ENCODE measurements at places on chromosomes 7 and 10.

- no peak for ATAC-seq
Observed at GRCh38 chr10:78247821-78248220, 214.2 kb downstream of the RPS24 start.

- no peak for ATAC-seq
Observed at GRCh38 chr7:70738151-70738885, 393.6 kb upstream of the GALNT17 start.

- ATAC-seq, result no peak
Observed at GRCh38 chr7:69516238-69516820, 81.9 kb upstream of the AUTS2 start.

DNA sequence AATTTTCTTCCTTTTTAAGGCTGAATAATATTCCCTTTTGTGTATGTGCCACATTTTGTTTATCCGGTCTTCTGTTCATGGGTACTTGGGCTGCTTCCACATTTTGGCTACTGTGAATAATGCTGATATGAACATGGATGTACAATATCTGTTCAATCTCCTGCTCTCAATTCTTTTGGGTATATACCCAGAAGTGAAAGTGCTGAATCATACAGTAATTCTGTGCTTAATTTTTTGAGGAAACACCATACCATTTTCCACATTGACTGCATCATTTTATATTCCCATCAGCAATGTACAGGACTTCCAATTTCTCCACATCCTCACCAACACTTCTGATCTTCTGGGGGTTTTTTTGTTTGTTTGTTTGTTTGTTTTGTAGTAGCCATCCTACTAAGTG is 135.0 kb upstream of the INHBA start:
- no peak for ATAC-seq

- no peak for ATAC-seq
Observed at GRCh38 chr10:122044045-122044661, 55.2 kb downstream of the TACC2 start.

DNA sequence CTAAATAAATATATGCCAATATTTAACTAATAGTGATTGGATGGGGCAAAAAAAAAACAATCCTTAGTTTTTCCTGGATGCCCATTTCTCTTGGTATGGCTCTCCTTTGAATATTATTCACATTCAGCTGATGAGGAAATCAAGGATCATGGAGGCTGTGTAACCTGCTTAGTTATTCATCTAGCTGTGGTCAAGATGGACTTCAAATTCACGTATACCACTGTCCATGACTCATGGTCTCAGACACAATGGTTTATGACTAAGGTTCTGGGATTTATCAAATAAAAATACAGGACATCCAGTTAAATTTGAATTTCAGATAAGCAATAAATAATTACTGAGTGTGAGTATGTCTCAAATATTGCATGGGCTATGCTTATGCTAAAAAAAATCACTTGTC is 191.5 kb upstream of the CELF2 start:
- no peak for ATAC-seq

DNA sequence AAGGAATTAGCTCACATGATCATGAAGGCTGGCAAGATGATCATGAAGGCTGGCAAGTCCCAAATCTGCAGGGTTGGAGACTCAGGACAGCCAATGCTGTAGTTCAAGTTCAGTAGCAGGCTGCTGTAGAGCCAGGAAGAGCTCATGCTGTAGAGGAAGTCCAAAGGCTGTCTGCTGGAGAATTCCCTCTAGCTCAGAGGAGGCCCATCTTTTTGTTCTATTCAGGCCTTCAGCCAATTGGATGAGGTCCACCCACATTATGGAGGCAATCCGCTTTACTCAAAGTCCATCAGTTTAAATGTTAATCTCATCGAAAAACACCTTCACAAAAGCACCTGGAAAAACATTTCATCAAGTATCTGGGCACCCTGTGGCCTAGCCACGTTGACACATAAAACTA is 24.8 kb upstream of the FAM171A1 start:
- ATAC-seq, result no peak

DNA sequence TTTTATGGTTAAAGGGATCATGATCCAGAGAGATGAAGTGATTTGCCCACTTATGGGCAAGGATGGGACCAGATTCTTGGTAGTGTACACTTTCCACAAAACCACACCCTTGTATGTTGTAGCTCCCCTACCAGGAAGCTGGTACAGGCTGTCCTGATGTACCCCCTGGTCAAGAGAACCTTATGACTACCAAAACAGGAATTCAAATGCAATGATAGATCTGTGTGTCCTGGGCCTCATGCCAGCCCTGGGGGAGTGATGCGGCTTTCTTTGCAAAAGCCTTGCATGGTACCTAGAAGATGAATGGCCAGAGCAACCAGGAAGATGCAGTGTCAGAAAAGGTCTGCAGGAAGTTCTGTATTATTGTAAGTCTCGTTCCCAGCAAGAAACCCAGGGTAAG is 94.9 kb upstream of the AGK start:
- ATAC-seq, result no peak

DNA sequence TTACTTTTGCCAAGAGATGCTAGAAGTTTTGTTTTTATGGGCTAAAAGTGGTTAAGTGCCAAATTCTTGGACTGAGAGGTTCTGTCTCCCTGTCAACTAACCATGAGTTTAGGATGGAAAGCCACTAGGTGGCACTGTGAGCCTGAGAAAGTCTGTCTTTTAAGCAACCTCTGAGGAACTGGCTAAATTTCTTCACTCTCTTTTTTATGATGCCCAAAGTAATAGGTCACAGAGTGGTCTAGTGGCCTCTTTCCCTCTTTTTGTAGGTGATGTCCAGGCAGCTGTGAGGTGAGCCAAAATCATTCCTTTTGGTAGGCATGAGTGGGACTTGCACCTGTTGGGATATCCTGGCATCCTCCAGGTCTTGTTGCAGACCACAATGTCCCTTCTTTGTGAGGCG is 56.8 kb downstream of the SND1 start:
- ATAC-seq, result peak; percentile 61

DNA sequence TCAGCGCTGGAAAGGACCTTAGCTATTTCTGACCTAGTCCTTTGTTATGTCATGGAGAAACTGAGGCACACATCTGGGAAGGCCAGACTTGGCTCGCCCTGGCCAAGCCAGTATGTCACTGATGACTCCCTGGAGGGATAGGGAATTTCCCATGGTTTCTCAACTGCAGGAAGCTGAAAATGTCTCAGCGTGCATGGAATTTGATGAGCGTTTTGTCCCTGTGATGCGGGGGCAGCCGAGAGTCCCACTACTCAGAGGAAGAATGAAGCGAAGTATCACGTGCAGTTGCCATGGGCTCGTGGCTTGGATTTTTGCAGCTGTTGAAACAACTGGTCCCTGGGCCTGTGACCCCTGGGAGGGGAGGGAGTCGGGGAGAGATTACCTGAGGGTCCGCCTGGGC is 44.8 kb downstream of the CLIP2 start:
- ATAC-seq, result no peak

- ATAC-seq, result no peak
Observed at GRCh38 chr10:129055986-129056385, 411.1 kb upstream of the MGMT start.

- ATAC-seq, result no peak
Observed at GRCh38 chr7:151435103-151435916, 4.6 kb downstream of the CRYGN start.

GRCh38 chr10:49767752-49768151 is 5.6 kb upstream of the OGDHL start:
- no peak for ATAC-seq

- ATAC-seq, result no peak
Observed at GRCh38 chr7:140225562-140226249, 48.9 kb upstream of the KDM7A start.

DNA sequence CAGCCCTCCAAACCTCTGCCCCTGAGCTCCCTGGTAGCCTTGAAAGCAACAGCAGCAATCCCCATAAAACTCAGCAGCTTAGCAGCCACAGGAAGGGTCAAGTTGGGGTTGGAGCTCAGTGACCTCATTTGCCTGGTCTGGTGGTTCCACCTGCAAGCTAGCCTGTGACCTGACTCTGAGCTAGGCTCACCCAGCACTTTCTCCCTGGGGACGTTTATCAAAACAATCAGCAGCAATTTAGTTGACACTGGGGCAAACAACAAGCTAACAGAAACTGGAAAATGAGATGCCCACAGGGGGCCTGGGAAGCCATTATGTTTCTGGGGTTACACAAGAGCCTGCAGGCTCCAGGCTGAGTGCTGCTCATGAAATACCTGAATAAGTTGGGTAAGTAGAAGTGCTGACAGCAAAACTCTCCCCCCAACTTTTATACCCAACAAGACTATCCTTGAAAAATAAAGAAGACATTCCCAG is 22.4 kb upstream of the CRYGN start:
- no peak for ATAC-seq

GRCh38 chr7:23598296-23598695 is 1.1 kb downstream of the CCDC126 start:
- ATAC-seq, result no peak

DNA sequence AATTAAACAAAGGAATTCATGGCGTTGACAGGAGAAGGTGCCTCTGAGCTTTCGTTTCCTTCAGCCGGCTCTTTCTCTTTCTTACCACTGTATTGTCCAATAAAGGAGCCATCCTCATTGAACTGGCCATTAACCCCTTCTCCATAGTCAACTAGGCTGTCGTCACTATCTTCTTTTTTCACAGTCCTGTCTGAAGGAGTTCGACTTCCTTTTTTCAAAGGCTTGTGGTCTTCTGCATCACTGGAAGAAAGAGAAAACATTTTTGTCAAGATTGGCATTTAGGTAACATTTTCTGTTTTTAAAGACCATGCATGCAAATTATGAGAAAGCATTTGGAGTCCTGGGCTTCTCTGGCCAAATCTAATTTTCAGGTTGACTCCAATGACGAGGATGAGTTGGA is 19.7 kb upstream of the LAMB4 start:
- no peak for ATAC-seq

GRCh38 chr10:49353026-49353894 is 42.6 kb downstream of the DRGX start:
- no peak for ATAC-seq

DNA sequence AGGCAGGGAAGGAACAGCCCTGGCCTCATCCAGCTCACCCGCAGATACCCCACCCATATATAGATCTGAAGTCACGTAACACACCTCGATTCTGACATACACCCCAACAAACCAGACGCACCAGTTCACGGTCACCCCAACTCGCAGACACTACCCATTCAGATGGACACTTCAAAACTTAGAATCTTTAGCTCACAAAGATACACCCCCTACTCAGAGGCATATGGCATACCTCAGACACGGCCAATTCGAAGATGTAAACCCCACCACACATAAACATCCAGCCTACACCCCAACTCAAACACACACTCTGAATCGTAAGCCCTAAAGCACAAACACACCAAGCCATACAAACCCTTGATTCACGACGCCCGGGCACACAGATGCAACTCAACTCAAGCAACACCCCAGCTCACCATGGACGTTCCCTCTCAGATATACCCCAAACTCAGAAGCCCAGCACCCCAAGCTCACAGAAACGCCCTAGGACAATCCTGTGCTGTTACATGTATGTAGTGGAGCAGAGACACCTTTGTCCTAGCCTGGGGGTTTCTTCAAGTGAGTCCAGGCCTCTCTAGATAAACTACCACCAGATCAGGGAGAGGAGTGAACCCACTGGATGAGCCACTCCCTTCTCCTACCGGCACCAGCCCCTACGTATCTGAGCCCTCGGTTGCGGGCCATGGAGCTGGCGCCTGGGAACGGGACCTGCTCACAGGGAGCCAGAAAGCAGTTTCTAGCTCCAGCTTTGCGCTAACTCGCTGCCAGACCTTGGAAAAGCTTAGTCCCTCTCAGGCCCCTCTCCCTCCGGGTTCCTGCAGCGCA is 8.8 kb downstream of the PSD start:
- peak; percentile 1 for ATAC-seq

All from activated T-helper 17 cell treated with anti-CD3 and anti-CD28 coated beads, Interleukin-2, amount 50 U/mL, for 72 hours (primary cell).